ENCODE measurements at places on chromosomes 5 and 9.

DNA sequence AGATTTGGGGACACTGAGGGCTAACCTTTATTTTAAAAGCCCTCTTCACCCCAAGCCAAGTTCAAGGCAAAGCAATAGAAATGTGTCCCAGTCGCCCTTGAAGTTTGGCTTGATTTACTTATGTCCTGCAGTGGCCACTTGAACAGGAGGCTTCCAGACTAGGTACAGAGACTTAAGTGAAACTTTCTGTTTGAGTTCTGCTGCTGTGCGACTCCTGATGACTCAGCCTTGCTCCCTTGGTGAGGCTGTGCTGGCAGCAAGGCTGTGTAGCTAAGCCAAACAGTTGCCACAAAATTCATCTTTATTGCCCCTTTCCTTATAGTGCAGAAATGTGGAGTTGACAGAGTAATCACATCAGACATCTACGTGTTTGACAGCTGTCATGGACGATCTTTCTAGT, 68.8 kb upstream of the NTRK2 start:
- DNase-seq: no peak

DNA sequence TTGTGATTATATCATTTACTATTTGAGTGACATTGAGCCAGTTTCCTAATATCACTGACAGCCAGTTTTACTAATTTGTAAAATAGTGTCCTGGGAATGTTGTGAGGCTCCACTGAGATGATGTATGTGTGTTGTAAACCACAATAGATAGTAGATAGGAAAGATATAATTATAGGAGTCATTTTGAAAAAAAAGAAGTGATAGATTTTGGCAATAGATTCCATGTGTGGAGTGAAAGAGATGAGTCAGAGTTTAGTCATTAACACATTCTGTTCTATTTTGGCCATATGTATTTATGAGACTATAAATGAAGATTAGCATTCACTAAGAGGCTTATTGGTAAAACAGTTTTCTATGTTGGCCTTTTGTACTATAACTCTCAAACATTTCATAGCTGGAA, 388.2 kb downstream of the FAM170A start:
- DNase-seq: no peak

DNA sequence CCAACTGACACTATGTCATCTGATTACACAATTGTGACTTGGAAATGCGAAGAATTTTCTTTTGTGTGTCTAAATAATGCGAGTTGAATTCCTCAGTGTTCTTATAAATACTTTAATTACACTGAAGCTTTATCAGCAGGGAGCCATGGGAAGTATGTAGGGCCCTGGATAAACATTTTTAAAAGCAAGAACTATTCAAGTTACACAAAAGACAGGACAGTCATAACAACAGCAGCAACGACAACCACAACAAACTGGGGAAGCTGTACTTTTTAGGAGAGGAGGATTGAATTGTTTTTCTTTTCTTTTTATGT, 250.3 kb upstream of the ZNF608 start:
- no peak for DNase-seq

GRCh38 chr5:95153511-95153910, 131.4 kb downstream of the MCTP1 start:
- DNase-seq: no peak

DNA sequence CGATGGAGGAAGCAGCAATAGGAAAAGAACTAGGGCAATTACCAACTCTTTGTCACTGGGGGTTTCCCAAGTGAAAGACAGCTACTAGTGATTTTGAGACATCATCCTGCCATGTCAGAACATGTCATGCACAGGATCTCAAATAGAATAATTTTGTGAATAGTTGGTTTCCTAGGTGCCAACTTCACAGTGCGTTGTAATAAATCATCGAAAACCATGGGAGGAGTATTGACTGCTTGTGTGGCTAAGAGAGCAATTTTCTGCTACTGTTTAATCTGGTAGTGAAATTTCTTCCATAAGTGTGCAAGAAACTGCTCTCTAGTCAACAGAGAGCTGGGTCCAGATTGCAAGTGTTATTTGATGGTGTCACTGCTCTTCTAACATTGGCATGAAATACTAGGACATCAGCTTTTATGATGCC, 168.6 kb downstream of the NNT start:
- no peak for DNase-seq

DNA sequence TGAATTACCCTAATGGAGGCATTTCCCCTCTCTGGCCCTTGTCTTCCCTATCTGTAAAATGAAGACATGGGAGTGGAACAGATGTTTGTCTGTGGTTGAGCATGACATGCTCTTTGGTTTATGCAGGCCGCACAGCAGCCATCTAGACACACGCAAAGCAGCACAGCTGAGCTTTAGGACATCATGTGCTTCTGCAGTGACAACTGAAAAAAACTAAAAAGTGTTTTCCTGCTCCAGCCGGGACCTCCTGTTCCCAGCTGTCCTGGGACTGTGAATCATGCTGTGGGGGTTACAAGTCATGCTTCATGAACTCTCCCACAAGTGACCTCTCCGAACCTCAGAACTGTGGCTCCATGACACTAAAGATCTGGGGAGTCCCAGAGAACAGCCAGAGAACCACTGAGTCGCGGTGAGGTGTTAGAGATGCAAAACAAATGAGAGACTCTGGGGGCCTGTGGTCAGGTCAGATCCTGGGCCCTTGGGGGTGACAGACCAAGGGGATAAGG, 1.7 kb downstream of the SMIM3 start:
- DNase-seq: no peak

GRCh38 chr9:91161465-91162300, 200.0 kb downstream of the AUH start:
- DNase-seq: no peak

DNA sequence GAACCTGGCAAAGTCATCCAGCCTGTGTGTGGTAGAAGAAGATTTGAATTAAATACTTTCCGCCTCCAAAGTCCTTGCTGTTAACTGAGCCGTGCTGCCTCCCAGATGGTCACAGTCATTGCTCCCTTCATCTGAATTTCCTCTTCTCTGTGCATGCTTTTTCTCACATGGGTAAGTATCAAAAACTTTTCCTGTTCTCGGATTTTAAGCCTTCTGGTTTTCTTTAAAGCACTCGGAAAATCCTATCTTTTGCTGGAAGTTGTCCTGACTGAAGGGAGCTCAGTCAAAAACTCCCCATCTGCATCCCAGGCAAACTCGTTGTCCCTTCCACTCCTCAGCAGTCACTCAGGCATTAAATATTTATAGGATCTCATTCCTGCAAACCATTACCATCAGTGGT, 290.0 kb upstream of the PIK3R1 start:
- DNase-seq: no peak

- DNase-seq: no peak
Measured at GRCh38 chr5:139985733-139986132, 57.4 kb downstream of the NRG2 start.

GRCh38 chr5:99169309-99169708, 240.5 kb upstream of the CHD1 start:
- DNase-seq: no peak

DNA sequence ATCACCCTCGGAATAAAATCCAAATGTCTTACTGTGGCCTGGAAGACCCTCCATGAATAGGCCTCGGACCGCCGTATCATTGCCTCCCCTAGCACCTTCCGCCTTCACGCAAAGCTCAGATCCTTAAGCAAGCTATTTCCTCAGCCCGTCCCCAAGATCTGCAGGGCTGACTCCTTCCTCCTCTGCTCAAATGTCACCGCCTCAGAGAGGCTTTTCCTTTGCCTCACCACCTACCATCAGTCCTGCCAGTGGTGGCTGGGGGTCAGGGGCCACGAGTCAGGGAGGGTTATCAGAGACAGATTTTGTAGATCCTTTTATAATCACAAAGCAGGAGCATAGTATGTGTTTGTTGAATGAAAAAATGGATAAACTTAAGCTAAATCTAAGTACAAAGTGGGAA, 74.4 kb upstream of the KIF2A start:
- DNase-seq: no peak

DNA sequence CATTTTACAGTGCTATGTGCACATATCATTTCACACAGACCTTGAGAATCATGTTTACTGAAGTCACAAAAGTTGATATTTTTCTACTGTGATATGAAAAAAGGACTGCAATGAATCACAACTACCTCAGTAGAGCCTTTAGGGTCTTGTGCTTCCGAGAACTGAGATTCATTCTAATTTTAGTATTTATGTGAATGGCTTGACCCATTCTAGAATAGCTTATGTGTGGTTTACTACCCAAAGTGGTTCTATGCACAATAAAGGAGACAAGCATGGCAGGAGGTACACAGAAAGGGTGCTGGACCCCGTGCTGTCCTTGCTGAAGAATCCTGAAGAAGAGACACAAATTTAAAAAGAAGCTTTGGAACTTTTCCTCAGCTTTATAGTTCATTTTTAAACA, 28.2 kb downstream of the MEF2C start:
- DNase-seq: no peak

DNA sequence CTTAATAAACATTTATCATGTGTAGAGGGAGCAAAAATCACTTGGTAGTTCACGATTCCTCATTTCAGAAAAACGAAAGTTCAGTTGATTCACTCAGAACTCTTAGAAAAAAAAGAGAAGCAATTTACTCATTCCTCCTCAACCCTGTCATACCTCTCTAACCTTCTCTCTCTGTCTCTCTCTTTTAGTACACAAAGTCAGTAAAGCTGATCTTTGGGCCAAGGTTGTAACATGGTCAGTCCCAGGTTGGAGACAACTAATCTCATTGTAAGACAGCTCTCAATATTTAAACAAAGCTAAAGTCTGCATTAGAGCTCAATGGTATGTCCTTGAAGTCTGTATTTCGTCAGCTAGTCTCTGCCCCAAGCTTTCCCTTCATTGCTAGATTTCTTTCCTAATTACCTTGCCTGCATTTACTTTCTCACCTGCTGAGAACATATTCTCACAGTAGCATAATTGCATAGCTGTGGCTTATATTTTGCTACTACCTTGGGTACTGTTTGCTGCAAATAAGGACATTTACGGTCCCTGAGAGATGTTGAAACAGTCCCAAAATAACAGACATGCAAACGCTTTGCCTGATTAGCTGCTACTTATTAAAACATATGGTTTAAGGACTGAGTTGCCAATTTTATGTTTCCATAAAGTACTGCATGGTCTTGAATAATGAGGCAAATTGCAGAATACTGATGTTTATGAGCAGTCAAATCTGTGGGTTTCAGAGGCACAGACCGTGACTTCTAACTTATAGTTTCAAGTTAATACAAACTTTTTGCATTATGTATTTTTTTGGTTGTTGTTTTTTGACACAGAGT, 138.3 kb downstream of the GPBP1 start:
- no peak for DNase-seq

DNA sequence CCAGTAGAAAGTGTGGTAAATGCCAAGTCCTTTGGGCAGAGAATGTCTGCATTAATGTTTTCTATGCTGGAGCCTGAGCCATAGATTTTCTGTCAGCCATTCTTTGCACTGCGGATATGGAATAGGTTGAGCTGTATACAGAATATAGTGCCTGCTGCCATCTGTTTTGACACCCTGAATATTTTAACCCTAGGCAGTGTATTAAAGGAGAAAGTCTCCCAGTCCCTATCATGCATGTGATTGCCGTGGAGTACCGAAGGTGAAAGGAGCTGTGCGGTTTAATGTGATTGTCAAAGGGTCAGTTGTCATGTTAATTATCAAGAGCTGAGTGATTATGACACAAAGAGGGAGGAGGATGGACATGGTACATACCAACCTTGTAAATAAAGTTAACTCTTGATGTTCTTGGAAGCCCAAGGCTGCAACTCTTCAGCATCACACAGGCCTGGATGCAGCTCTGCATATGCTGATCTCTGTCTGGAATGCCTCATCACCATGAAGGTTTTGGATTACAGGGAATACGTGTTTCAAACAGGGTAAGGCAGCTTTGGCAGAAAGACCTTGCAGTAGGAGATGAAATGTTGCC, 247.1 kb upstream of the ELAVL2 start:
- no peak for DNase-seq

DNA sequence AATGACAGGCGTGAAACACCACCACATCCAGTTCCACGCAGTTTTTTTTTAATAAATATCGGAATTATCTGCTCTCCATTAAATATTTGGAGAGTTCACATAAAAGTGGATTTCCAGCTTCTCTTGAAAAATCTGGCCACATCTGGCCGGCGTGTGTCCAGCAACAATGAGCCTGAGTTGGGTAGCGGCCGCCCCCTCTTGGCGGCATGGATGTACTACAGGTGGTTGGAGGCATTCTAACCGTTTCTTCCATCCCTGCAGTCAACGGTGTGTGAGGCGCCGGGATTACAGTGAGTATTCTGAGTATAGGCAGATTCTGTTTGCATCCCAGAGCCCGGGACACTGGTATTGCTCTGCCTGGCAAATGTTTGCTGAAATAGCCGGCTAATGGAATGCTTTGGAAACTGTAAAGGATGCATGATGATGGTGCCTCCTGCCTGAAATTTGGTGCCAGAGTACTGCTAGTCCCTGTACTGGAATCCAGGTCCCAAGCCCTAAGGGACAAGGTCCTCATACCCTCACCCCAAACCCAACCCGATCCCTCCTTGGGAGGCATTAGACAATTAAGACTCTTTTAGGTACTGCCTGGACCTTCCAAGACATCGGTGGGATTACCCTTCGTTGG, 13.6 kb upstream of the GM2A start:
- DNase-seq: no peak

GRCh38 chr5:136639616-136640015, 274.3 kb upstream of the TRPC7 start:
- no peak for DNase-seq

DNA sequence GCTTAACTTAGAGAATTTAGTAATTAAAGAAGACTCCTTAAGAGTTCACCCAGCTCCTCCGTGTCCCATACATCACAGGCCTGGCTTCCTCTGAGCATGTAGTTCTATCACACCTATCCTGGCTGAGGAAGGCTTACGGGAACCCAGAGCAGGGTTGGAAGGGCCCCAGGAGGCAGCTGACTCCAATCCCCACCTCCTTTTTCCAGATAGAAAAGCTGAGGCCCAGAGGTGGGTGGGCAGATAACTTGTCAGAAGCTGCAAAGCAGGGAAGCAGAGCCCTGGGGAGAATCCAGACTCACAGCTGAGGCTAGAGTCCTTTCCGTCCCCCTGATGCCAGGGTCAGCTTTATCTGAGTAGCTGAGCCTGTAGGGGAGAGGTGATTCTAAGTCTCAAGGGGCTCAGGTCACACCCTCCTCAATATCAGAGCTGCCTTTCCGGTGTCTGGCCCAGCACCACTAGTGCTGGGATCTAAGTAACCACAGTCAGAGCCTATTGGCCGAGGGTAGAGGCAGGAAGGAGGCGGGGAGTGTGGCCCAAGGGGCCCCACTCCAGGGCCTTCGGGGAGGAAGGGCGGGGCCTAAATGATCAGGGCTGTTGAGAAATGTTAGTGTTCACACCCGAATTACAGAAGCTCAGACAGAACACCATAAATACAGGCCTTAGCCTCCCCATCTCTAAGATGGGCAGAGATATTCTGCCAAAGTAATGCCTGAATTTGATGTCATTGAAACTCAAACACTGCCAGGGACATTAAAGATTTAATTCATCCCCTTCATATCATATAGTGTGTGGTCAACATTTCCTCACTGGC, 9.9 kb downstream of the CCDC69 start:
- DNase-seq: peak; percentile 66

DNA sequence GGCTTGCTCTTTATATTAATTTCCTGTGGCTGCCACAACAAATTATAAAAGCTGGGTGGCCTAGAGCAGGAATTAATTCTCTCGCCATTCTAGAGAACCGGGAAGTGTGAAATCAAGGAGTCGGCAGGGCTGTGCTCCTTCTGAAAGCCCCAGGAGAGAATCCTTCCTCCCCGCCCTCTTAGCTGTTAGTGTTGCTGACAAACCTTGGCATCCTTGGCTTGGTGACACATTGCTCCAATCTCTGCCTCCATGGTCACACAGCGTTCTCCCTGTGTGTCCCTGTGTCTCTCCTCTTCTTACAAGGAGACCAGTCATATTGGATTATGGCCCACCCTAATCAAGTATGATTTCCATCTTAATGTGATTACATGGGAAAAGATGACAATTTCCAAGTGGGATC, 55.9 kb upstream of the NEURL1B start:
- DNase-seq: no peak

Measured in GM12891 (cell line).